Activated CD8-positive, alpha-beta memory T cell treated with anti-CD3 and anti-CD28 coated beads for 4 hours (primary cell): ENCODE measurements at places on chromosomes 6 and 20.

DNA sequence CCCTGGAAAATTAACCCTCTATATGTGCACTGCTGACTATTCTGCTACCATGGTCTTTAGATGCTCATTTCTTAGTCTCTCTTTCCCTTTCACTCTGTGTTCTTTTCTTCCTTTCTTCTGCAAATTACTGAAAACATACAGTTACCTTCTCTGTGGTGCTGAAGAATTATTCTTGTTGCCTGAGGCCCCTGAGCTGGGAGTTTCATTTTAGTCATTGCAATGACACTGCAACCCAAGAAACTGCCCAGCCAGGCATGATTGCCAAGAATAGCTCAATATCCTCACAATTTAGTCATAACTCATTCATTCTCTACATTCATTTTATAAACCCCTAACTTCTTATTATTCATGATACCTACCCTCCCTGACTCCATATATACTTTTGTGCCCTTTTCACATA is 245.8 kb upstream of the RAB32 start:
- DNase-seq: no peak

DNA sequence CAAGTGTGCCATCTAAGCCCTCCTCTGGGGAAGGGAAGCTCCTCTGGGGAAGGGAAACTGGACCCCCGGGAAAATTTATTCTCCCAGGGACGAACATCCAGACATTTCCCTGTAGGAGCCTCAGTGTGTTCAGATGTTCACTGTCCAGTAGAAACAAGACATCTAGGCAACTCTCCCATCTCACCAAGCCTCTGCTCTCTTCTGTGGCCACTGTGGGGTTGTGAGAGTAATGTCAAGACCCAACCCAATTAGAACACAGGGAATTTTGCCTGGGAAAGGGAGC is 3.6 kb upstream of the PTGIS start:
- DNase-seq: no peak

DNA sequence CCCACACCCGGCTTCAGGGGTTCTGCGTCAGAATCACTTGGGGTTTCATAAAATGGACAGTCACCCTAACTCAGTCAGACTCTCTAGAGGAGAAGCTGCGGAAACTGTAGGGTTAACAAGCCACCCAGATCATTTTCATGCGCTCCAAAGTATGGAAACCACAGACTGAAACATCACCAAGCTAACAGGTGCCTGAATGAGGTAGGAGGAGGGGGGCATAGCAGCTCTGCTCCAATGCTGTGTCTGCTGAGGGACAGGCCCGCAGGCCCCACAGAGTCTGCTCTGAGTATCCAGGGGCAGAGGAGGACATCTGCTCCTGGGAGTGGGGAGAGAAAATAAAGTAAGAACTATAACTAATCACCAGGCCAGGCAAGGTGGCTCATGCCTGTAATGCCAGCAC is 97.1 kb upstream of the AKAP12 start:
- no peak for DNase-seq

DNA sequence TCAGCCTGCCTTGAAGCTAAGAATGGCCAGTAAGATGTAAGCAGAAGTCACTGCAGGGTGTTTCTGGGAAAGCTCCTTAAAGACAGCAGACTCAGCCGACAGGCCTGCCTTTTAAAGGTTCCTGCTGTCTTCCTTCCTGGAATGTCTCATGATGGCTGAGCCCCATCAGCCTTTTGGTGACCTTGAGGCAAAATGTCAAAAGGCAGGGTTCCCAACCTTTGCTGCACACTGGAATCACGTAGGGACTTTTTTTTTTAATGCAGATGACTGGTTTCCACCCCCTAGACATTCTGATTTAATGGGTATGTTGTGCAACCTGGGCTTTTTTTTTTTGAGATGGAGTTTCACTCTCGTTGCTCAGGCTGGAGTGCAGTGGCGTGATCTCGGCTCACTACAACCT is 11.6 kb downstream of the MDGA1 start:
- no peak for DNase-seq

DNA sequence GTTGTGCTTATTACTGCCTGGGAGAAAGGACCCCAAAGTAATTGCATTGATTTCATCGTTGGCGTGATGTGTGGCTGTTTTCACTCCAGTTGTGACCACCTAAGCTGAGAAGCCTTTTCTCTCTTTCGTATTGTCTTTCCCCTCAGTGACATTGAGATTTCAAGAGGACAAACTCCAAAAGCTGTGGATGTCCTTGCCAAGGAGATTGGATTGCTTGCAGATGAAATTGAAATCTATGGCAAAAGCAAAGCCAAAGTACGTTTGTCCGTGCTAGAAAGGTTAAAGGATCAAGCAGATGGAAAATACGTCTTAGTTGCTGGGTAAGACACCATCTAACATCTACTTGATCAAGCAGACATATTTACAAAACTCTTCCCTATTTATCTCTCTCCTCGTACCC is 60.5 kb downstream of the MTHFD1L start:
- no peak for DNase-seq

- no peak for DNase-seq
These were observed 97.5 kb downstream of the ZMYND8 start for GRCh38 chr20:47258745-47259695.
